ENCODE measurements at places on chromosomes 2 and 18.

- no peak for DNase-seq
These were observed 134.1 kb downstream of the SLC8A1 start for GRCh38 chr2:40317761-40318160.

DNA sequence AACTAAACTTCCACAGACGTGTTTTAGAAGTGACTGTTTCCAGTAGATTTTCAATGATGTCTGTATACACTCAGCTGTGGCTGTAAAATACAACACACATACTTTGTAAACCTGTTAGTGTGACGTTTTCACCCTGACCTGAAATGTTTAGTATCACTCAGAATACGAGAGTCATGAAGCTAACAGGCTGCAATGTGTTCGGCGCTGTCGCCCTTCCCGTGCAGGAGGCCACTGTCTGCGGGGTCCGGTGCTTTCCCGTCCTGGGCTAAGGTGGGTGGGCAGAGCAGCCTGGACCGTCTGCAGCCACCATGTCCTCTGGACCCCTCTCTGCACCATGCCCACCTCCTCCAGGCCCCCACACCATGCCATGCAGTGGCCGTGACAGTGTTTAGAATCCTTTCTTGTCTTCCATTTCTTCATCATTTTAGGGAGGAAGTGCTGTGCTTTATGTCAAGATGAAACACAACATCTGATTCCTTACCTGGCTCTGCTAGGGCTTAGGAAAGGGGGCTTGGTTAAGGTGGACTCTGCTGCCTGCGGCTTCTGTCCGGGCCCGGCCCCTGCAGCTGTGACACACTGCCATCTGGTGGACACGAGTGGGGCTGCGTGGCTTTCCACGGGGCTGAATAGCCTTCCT is 53.8 kb upstream of the RBM44 start:
- no peak for DNase-seq

GRCh38 chr2:235171550-235172031 is 219.8 kb downstream of the SH3BP4 start:
- DNase-seq: peak; percentile 10

DNA sequence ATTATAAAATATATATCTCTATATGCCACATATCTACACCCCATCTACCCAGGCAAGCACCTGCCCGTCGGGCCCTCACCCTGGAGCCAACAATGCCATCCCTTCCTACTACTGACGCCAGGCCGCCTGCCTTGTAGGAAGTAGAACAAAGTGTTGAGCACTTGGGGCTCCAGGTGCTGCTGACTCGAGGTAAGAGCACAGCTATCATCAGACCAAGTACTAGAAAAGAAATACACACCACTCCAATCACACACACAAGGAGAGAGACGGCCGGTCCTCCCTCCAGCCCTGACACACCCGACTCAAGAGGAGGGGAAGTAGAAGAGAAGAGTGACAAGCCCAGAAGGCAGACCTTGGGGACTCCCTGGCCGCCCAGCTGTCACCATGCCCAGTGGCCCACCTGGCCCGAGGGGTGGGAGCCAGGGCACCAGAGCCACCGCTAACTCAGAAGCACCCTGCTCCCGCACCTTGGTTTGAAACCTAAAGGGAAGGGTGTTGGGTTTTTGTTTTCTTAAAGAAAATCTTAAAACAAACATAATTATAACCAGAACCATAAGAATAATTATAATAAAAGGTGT is 64.0 kb upstream of the POMC start:
- no peak for DNase-seq

DNA sequence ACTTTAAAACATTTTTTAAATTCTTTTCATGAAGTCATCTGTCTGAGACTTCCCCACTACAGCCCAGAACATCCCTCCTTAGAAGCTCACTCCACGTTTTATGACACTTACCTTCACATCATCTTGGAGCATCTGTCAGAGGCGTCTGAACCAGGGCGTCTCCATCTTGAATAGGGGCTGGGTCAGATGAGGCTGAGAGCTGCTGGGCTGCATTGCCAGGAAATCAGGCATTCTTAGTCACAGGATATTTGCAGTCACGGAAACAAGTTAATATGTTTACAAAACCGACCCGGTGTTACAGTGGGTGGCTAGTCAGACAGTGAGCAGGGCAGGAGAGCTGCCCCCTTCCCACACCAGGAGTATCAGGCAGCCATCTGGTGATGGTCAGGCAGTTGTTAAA is 456.5 kb downstream of the FBXO15 start:
- DNase-seq: no peak

GRCh38 chr2:152550386-152550785 is 166.9 kb downstream of the PRPF40A start:
- no peak for DNase-seq

DNA sequence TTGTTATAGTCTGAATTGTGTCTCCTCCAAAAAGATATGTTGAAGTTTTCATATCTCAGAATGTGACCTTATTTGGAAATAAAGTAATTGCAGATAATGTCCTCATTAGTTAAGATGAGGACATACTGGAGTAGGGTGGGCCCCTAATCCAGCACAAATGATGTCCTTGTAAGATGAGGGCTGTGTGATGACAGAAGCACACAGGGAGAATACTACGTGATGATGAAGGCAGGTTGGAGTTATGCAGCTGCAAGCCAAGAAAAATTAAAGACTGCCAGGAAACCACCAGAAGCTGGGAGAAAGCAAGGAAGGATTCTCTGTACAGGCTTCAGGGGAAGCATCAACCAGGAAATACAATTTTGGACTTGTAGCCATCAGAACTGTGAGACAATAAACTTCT is 58.3 kb upstream of the PNPT1 start:
- no peak for DNase-seq

- DNase-seq: no peak
These were observed 266.3 kb upstream of the LYPD1 start for GRCh38 chr2:132936261-132936660.

DNA sequence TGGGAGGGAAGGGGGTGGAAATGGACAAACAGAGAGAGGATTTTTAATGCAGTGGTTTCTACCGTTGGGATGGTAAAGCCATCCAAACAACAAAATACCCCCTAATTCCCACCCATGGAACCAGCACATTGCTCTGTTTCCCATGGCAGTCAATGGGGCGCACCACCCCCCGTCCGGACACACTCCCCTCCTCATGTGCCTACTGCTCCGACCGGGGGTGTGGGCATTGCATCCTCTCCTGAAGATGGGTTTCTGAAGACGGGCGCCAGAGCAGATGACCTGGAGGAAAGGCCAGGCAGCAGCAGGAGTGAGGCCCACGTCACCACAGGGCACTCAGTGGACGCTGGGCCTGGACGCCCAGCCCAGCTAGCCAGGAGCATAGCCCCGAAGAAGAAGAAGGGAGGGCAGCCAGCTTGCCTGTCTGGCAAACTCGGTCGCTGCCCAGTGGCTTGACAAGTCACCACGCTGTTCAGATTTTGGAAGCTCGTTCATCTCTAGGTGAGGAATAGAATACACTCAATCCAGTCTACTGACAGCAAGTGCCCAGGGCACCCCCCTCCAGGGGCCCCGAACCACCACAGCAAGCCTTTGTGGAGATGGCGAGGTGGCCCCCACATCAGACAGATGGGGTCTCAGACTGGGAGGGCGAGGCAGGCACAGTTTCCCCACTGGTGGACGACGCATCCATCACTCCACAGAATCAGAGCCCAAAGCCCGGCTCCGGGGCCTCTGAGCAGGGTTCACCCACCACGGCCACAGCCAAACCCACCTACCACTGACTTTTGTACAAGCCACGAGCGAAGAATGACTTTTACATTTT is 296.2 kb upstream of the SALL3 start:
- no peak for DNase-seq

All from DMS 273 treated with DMSO at 0.1 percent for 48 hours (cell line).